Effector memory CD8-positive, alpha-beta T cell (primary cell): ENCODE measurements at places on chromosomes 7 and 10.

DNA sequence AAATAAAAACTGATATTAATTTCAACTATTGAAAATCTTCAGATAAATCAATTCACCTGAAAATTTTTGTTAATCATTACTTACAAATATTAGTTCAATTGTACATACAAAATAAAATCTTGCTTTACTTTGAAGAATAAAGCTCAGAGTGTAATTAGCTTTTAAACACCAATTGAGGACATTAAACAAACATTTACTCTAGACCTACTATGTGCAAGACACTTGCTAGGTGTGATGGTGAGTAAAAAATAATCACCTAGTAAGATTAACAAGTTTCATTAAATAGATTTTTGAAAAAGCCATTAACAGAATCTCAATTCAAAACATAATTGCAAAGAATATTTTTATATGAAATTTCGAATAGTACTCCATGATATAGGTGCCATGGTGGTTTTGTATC lies 3.9 kb upstream of the MLLT10 start:
- peaks cover 18% of the 10 kb centered on the region for H3K4me1 ChIP-seq
- H3K36me3 ChIP-seq, result peaks cover 15% of the 10 kb centered on the region
- H3K27ac ChIP-seq, result no peak overlapping the region
- no peak for DNase-seq

- DNase-seq, result no peak
- peaks cover 2% of the 10 kb centered on the region for H3K36me3 ChIP-seq
- H3K4me3 ChIP-seq, result no peak overlapping the region
- peaks cover 80% of the 10 kb centered on the region for H3K27me3 ChIP-seq
- no peak overlapping the region for H3K27ac ChIP-seq
Measured at GRCh38 chr10:75405598-75406461, 4.3 kb upstream of the ZNF503 start.

DNA sequence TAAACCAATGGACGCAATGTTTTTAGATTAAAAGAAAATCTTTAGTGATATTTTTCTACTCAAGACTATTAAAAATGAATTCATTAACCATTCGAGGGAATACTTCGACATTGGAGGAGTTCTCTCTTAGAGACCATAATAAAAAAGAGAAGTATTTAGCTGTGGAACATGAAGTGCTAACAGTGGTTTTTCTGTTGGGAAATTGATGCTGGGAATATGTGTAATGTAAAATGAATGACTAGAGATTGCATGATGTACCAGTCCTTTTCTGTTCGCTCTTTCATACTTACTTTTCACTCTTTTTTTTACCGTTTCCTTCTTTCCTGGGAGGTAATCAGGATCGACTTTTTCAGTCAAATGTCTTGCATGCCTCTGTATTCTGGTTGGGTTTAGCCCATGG lies 41.3 kb downstream of the ST7 start:
- H3K4me3 ChIP-seq, result no peak overlapping the region
- no peaks in the 10 kb centered on the region for H3K36me3 ChIP-seq
- no peaks in the 10 kb centered on the region for H3K27me3 ChIP-seq

DNA sequence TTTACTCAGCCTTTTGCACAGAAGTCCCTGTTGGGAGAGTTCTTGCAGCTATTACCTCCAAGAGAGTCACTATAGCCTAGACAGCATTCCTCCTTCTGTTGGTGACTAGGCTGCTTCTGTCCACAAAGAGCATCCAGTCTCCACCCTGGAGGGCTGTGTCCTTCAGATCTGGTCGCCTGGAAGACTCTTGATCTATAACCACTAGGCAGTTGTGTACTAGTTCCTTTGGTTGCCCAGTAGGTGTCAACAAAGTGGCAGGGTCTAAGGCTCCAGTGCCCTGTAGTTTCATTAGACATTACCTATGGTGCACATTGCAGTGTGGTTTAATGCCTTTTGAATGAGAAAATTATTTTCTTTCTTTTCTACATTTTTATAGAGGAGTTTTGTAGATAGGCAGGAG lies 11.3 kb upstream of the AKR1C2 start:
- no peak overlapping the region for H3K27ac ChIP-seq
- no peak overlapping the region for H3K4me3 ChIP-seq
- peaks cover 12% of the 10 kb centered on the region for H3K27me3 ChIP-seq
- H3K4me1 ChIP-seq, result no peaks in the 10 kb centered on the region
- no peaks in the 10 kb centered on the region for H3K36me3 ChIP-seq

DNA sequence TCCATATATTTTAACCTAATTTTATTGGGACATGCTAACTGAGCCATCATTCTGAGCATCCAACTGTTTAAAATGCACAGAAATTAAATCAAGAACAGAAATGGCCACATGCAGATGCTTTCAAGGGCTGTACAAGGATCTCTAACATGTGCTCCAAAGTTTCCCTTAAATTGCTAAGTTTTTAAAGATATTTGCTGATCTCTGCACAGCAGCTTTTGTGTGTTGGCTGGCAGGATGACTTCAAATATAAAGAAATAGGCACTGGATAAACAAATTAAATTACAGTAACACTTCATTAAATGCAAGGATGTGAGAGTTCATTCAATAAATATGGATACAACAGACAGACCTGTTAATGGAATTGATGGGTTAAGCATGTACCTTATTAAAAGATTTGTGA lies 148.0 kb upstream of the MEOX2 start:
- no peak for DNase-seq
- H3K4me3 ChIP-seq, result no peak overlapping the region
- no peaks in the 10 kb centered on the region for H3K27me3 ChIP-seq
- H3K36me3 ChIP-seq, result no peaks in the 10 kb centered on the region
- H3K27ac ChIP-seq, result no peak overlapping the region
- H3K4me1 ChIP-seq, result no peaks in the 10 kb centered on the region

DNA sequence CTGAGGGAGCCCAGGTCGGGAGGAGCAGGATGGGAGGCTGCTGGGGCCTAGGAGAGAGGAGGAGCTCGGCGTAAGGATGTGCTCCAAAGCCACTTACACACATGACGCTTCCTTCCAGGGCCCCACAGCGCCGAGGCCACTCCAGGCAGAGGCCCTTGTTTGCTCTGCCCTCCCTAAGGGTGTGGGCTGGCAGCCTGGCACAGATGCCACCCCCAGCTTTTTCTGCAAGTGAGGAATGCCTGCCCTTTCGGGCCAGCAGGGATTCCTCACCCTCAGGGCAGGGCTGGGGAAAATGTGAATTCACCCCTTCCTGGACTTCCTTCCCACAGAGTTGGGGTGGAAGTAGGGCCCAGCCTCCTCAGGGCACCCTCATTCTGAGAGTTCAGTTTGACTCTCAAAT lies 5.6 kb upstream of the AQP1 start:
- H3K4me1 ChIP-seq, result peaks cover 1% of the 10 kb centered on the region
- H3K4me3 ChIP-seq, result no peak overlapping the region
- no peak overlapping the region for H3K27ac ChIP-seq
- no peak for DNase-seq
- peaks cover 3% of the 10 kb centered on the region for H3K27me3 ChIP-seq

DNA sequence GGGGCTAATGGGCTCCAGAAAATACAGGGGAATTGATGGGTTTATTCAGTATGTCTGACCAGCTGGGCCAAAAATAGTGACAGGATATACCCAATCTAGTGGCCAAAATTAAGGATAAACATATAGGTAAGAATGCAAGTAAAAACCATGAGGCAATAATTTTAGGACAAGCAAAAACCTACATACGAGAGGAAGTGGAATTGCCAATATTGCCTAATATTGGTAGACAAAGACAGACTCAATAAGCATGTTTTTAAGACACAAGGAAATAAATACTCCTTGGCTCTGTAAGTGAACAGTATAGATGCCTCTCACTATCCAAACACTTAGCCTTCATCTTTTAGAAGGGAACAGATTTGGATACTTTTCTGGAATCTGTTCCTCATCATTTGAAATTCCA lies 51.0 kb downstream of the ATXN7L1 start:
- no peak for DNase-seq
- peaks cover 30% of the 10 kb centered on the region for H3K4me1 ChIP-seq
- no peaks in the 10 kb centered on the region for H3K36me3 ChIP-seq

DNA sequence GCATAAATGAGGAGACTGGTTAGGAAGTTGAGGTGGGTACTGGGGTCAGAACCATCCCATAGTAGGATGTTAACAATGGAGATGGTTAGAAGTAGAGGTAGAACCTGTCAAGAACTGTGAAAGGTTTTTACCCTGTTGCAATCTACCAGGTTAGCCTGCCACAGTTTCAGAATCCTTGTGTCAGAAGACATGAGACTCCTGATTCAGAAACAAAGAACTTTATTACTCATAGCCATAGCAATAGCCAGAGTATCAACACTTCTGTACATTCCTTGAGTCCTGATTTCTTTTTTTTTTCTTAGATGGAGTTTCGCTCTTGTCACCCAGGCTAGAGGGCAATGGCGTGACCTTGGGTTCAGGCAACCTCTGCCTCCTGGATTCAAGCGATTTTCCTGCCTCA lies 200.9 kb downstream of the GRM3 start:
- H3K4me3 ChIP-seq, result no peak overlapping the region
- H3K27ac ChIP-seq, result no peak overlapping the region
- no peak for DNase-seq
- no peaks in the 10 kb centered on the region for H3K36me3 ChIP-seq

DNA sequence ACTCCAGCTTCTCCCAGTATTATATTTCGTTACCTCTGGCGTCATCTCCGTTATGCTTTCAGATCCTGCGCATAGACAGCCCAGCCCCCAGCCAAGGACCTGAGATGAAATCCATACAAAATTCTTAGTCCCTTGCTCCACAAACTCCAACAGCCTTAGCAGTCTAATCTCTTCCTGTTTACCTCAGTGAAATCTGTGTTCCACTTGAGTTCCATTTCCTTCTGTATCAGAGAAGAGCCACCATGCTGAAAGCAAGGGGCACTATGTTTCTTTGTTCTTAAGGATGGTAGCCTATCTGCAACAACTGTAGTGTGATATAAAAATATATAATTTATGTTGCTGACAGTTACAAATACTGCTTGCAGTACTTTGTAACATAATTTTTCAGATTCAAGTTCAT lies 59.8 kb downstream of the PTEN start:
- no peak overlapping the region for H3K4me3 ChIP-seq
- peaks cover 8% of the 10 kb centered on the region for H3K36me3 ChIP-seq
- DNase-seq, result no peak
- no peaks in the 10 kb centered on the region for H3K27me3 ChIP-seq

DNA sequence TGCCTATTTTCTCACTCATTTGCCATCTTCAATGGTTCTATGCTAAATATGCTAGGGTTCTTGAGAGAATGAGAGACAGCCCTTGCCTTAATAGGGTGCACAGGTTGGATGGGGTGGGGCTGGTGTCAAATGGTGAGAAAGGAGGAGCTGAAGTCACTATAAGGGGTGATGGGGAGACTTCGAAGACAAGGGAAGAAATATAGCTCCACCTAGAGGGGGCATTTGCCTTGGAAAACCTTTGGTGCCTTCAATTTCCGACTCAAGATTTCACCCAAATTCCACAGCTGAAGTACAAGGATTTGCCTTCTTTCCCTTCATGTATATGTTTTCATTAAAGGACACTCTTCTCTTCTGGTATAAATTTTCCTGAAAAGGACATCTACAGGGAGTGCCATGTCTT lies 5.6 kb downstream of the PTN start:
- H3K4me3 ChIP-seq, result no peak overlapping the region
- H3K36me3 ChIP-seq, result no peaks in the 10 kb centered on the region
- H3K4me1 ChIP-seq, result no peaks in the 10 kb centered on the region
- H3K27ac ChIP-seq, result no peak overlapping the region

DNA sequence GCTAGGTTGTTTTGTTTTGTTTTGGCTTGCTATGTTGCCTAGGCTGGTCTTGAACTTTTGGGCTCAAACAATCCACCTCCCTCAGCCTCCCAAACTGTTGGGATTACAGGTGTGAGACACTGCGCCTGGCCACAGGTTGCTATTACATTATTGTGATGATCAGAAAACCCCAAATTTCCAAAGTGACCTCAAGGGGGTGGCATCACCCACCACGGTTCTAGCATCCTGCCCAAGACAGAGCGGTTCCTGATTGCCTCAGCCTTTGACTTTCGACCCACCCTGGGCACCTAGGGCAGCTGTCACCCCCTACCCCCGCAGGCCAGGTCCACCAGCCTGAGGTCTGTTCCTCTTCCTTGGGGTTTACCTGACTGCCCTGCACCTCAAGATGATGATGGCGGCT lies 28.4 kb downstream of the SBDS start:
- H3K36me3 ChIP-seq, result peaks cover 2% of the 10 kb centered on the region
- no peak overlapping the region for H3K4me3 ChIP-seq
- no peaks in the 10 kb centered on the region for H3K27me3 ChIP-seq
- DNase-seq, result no peak
- no peaks in the 10 kb centered on the region for H3K4me1 ChIP-seq

GRCh38 chr10:74011770-74012169 lies 13.9 kb downstream of the VCL start:
- no peak for DNase-seq
- no peak overlapping the region for H3K27ac ChIP-seq
- H3K36me3 ChIP-seq, result peaks cover 20% of the 10 kb centered on the region
- H3K27me3 ChIP-seq, result no peaks in the 10 kb centered on the region
- H3K4me3 ChIP-seq, result no peak overlapping the region

GRCh38 chr10:34814913-34815184 lies 247 bp downstream of the PARD3 start:
- H3K4me1 ChIP-seq, result peaks cover 4% of the 10 kb centered on the region
- DNase-seq, result no peak
- H3K27me3 ChIP-seq, result peaks cover 48% of the 10 kb centered on the region
- H3K36me3 ChIP-seq, result no peaks in the 10 kb centered on the region
- no peak overlapping the region for H3K4me3 ChIP-seq

- no peaks in the 10 kb centered on the region for H3K36me3 ChIP-seq
- no peaks in the 10 kb centered on the region for H3K27me3 ChIP-seq
- DNase-seq, result peak; percentile 35
- H3K4me1 ChIP-seq, result peaks cover 78% of the 10 kb centered on the region
- H3K27ac ChIP-seq, result peak overlapping the region; percentile 69
Measured at GRCh38 chr7:92685136-92686042, 95.2 kb upstream of the FAM133B start.

DNA sequence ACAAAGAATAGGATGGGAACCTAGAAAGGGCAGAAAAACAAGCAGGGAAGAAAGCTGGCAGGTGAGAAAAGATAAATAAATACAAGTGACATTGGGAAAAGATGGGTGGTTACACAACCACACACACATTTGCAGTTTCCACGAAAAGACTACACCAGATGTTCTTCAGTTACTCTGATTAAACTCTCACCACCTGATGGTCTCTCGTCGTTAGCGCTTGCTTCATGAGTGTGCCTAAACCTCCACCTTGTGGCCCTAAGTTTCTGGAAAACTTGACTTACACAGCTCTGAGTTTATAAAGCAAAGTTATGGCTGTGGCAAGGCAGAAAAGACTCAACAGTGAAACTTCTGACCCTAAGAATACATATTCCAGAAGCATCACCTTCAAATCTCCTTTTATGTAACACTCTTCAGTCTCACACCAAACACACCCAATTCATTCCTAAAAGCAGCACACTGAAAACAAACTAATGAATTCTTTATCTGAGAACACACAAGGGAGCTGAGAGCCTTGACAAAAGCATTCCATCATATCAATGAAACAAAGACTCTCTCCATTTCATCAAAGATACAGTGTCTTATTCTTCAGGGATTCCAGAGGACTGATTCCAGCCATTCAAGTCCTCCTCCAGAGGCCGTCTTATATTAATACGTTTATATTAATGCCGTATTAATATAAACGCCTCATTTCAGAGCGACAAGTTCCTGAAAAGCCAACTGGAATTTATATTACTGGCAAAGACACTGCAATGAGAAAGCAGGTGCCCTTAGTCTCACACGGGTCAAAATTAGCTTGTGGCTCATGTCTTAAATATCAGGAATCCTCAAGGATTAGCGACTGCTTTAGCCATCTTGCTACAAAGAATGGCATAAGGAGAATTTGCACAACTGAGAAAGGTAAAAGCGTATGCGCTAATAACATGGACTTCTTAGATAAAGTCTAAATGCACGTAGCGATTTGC lies 77.6 kb downstream of the RNF216 start:
- no peak overlapping the region for H3K4me3 ChIP-seq
- H3K4me1 ChIP-seq, result peaks cover 29% of the 10 kb centered on the region
- peaks cover 50% of the 10 kb centered on the region for H3K36me3 ChIP-seq
- no peak overlapping the region for H3K27ac ChIP-seq
- DNase-seq, result no peak
